IPS DF 19.7 (cell line): ENCODE measurements at places on chromosomes 5 and 9.
A peak's percentile ranks its signal among the peaks of the same experiment; 100 is the strongest.

- no peak for DNase-seq
Observed at GRCh38 chr9:69400470-69400869, 75.5 kb downstream of the ENTREP1 start.

GRCh38 chr9:99973455-99973854, 67.0 kb downstream of the STX17 start:
- no peak for DNase-seq

- DNase-seq = no peak
Observed at GRCh38 chr9:76414661-76415060, 20.4 kb upstream of the RFK start.

DNA sequence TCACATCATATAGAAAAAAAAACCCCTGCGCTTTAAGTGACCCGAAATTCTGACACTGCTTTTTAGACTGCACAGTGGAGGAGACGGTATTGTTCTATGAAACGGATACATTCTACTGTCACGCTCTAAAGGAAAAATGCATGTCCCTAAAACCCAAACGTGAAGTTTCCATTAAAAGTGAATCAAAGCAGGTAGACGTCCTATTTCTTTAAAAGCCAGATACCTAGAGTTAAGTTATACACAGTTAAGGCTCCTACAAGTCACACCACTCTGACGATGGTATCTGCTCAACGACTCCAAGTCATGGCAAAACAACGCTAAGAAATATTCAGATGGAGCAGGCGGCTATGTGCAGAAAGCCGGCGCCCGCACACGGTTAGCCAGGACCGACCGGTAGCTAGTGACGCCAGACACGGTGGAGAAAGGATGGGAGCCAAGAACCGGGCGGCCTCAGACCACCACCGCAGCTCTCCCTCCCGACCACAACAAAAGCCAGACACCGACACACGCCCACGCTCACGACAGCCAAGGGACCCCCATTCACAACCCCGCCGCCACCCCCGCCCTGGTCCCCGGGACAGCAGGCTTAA, 734 bp downstream of the SKP1 start:
- DNase-seq = no peak

GRCh38 chr5:150138551-150139265, 16.9 kb downstream of the PDGFRB start:
- no peak for DNase-seq

DNA sequence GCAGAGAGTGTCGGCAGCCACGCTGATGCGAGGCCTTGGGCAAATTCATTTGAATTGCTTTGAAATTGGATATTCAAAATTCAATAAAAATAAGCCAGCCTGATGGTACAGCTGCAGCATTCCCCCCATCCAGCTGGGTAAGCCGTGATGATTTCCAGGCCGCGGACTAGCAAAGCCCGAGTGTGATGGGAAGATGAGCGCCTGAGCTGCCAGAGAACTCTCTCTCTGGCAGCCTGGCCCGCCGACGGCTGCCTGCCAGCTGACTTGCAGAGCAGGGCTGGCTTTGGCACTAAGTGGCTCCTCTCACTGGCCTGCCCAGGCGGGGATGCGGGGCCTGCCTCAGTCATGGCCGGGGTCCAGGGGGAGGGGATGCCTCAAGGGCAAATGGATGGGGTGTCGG, 268.3 kb upstream of the WWC1 start:
- no peak for DNase-seq

GRCh38 chr5:140965905-140966292, 377 bp upstream of the PCDHAC2 start:
- no peak for DNase-seq

GRCh38 chr5:135921388-135921787, 25.7 kb upstream of the IL9 start:
- no peak for DNase-seq

GRCh38 chr5:175321927-175322532, 122.0 kb downstream of the DRD1 start:
- DNase-seq = peak; percentile 56

DNA sequence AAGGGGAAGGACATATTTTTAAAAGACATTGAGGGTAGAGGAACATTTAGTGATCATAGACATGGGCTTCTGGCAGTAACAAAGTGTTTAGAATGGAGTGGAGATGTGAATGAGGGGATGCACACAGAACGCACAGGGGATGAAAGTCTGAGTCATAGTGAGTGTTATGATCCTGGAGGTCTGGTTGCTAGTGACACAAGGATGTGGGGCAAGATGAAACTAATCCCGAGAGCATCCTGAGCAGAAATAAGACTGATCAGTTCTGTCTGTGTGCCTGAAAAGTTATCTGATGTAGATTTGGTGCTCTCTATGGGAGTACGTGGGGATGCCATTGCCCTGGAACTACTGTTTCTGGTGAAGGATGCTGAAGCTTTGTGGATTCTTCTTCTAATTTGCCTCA, 141.1 kb downstream of the CHSY3 start:
- no peak for DNase-seq

- DNase-seq = no peak
Observed at GRCh38 chr9:83932011-83932410, 10.8 kb upstream of the KIF27 start.

DNA sequence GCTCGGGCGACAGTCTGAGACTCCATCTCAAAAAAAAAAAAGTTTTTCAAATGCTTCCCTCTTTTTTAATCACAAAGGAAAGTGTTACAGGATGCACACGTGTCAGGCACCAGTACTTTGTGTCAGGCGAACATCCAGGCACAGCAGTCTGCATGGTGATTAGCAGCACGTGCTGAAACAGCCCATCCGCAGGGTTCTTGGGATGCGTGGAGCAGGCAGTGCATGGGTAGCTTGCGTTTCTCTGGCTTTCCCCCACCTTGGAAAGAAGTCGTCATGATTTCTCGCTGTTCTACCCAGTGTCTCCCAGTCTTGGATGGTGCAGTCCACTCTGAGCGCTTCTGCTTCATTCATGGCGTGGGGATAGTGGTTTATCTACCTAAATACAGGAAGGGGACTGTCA, 35.4 kb downstream of the GPR107 start:
- no peak for DNase-seq

DNA sequence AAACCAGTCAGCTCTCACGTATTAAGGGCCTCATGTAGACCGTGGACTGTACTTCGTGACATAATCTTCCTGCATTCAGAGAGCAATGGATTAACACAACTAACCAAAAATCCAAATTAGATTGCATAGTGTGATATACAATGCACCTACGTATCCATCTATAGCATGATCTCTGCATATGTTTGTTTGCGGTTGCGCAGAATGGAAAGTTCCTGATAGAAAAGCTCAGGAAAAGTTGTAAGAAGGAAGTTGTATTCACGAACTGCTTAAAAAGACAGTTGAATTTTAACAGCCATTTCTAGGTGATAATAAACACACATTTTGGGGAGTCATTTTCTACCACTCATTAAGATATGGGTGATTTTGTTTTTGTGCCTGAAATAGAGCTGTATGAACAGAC, 869.0 kb downstream of the TLE4 start:
- no peak for DNase-seq

DNA sequence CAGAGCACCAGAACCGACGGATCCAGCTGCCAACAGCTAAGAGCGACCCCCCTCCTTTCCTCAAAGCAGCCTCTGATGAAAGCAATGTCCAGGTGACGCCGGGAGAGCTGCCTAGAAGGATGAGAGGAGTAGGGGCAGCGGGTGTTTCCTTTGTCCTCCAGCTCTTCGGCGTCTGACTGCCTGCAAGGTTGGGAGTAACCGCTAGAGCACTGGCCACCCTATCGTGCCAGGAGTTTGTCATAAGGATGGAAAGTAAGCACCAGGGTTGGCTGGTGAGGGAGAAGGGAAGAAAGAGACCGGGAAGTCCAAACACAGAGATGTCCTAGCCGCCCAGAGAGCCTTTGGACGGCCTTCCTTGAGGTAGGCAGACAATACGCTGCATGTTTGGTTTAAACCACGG, 10.8 kb downstream of the MRPL36 start:
- no peak for DNase-seq

- no peak for DNase-seq
Observed at GRCh38 chr9:133114886-133115603, 6.0 kb downstream of the RALGDS start.

DNA sequence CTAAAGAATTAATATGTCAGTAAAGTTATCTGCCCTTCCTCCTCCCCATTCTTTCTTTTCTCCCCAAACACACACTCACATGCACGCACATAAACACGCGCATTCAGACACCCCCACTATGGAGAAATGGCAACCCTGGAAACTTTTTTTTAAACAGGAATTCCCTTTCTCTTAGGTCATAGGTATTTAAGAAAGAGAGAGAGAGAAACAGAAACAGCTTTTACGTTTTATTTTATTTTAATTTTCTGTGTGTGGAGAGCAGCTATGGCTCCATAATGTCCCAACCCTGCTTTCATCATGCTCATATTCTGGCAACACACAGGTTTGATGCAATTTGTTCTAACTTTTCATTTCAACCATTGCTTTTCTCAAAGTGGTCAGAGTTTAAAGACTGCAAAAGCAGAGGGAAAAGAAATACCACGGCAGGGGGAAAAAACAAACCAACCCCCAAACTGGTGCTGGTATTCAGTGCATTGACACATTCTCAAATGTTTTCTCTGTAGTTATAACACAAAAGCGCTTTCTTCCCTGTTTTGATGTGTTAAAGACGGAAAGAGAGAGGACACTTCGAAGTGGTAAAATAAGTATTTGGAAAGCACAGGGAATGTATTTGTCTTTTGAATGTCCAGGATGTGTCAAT, 126.0 kb upstream of the TMEM161B start:
- DNase-seq = no peak

- no peak for DNase-seq
Observed at GRCh38 chr5:89707891-89708290, 701.7 kb downstream of the CETN3 start.

GRCh38 chr9:12934545-12935272, 159.9 kb downstream of the LURAP1L start:
- DNase-seq = no peak

GRCh38 chr5:171710451-171711024, 75.1 kb upstream of the SMIM23 start:
- DNase-seq = no peak

- no peak for DNase-seq
Observed at GRCh38 chr9:70043285-70043684, 363 bp upstream of the MAMDC2 start.

DNA sequence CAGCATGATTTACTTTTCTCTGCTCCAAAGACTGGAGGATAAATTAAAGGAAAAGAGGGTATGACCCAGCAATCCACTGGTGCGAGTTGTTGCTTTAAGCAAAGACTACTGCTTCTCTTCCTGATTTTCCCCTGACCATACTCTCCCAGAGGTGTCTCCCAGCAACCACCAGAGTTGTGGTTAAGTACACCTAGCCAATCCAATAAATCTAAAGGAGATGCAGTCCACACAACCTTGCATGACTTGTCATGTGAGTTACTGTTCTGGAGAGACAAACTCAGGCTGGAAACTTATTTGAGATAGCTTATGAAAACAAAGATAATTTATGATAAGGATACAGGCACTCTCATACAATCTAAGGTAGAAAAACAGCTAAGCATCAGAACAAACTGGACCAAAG, 11.9 kb downstream of the TMC1 start:
- no peak for DNase-seq

GRCh38 chr9:133168432-133168831, 4.7 kb upstream of the GBGT1 start:
- no peak for DNase-seq

DNA sequence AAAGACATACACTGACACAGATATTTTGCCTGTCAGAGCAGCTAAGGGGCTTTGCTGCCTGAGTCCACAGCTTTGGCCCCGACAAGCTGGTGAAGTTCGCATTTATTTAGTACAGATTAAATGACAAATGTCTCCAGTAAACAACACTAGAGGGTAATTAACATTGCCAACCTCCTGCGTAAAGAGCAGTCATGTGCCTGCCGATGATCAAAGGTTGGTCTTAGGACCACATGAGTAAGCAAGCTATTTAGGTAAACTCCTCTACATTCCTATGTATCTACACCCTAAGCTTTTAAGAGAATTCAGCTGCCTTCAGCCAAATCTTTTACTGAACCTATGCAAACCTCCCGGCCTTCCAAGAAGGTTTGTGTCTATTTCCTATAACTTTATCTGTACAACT, 73.0 kb upstream of the PJA2 start:
- DNase-seq = no peak

- no peak for DNase-seq
Observed at GRCh38 chr9:20292002-20292401, 330.3 kb downstream of the MLLT3 start.

- peak; percentile 93 for DNase-seq
Observed at GRCh38 chr9:130866474-130866965, 30.1 kb downstream of the QRFP start.

- DNase-seq = no peak
Observed at GRCh38 chr5:68367287-68367686, 151.7 kb downstream of the PIK3R1 start.

GRCh38 chr5:103461243-103461642, 101.3 kb downstream of the NUDT12 start:
- no peak for DNase-seq

GRCh38 chr9:112860451-112860850, 30.2 kb downstream of the SLC46A2 start:
- DNase-seq = no peak
